ENCODE measurements at places on chromosomes 2 and 18.

- no peaks in the 10 kb centered on the region for H3K4me1 ChIP-seq
- H3K36me3 ChIP-seq: no peaks in the 10 kb centered on the region
- H3K27me3 ChIP-seq: no peaks in the 10 kb centered on the region
- no peak overlapping the region for H3K27ac ChIP-seq
Observed at GRCh38 chr2:164599954-164600589, 21.2 kb downstream of the GRB14 start.

- H3K27ac ChIP-seq: no peak overlapping the region
- H3K27me3 ChIP-seq: peaks cover 8% of the 10 kb centered on the region
- no peak overlapping the region for H3K4me3 ChIP-seq
- no peaks in the 10 kb centered on the region for H3K4me1 ChIP-seq
Observed at GRCh38 chr2:98212092-98213000, 125.4 kb downstream of the VWA3B start.

GRCh38 chr2:86001326-86001725 lies 104.4 kb downstream of the POLR1A start:
- no peaks in the 10 kb centered on the region for H3K36me3 ChIP-seq
- no peaks in the 10 kb centered on the region for H3K27me3 ChIP-seq
- no peak overlapping the region for H3K27ac ChIP-seq

DNA sequence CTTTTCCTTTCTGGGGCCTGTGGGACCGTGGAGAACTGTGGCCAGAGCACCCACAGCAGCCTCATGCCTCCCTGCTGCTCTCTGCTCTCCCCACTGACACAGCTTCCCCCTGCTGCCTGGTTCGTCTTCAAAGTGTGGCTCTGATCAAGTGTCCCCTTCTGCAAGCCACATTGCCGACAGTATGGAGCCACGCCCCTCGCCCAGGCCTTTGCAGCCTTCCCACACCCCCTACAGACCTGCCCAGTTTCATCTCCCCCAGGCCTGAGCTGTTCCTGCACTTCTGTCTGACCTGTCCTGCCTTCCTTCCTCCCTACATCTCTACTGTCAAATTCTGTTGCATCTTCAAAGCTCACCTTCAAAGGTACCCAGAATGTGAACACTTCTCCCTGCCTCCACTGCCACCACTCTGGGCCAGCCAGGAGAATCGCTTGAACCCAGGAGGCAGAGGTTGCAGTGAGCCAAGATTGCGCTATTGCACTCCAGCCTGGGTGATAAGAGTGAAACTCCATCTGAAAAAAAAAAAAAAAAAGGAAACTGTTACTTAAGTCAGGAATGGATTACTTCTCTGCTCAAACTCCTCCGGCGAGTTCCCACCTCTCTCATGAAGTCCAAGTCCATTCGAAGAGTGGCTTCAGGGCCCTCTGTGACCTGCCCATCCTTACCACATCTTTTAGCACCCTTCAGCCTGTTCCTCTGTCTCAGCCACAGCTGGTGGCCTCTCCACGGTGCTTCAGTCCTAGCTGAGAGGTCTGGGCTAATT lies 29.0 kb upstream of the CATIP start:
- no peak for DNase-seq
- H3K27ac ChIP-seq: no peak overlapping the region
- peaks cover 24% of the 10 kb centered on the region for H3K4me1 ChIP-seq
- no peaks in the 10 kb centered on the region for H3K27me3 ChIP-seq
- H3K4me3 ChIP-seq: no peak overlapping the region

DNA sequence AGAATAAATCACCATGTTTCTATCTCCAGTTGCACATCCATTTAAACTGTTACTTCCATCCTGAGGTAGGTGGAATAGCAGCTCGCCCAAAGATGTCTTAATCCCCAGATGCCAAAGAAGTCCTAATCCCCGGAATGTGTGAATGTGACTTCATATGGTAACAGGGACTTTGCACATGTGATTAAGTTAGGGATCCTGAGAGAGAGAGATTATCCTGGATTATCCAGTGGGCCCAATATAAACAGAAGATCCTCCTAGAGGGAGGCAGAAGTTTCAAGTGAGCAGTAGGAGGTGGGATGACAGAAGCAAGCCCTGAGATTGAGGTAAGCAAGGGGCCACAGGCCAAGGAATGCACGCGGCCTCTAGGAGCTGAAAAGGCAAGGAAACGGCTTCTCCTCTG lies 19.8 kb downstream of the CREG2 start:
- no peaks in the 10 kb centered on the region for H3K36me3 ChIP-seq
- no peaks in the 10 kb centered on the region for H3K27me3 ChIP-seq
- H3K27ac ChIP-seq: no peak overlapping the region
- no peaks in the 10 kb centered on the region for H3K4me1 ChIP-seq

DNA sequence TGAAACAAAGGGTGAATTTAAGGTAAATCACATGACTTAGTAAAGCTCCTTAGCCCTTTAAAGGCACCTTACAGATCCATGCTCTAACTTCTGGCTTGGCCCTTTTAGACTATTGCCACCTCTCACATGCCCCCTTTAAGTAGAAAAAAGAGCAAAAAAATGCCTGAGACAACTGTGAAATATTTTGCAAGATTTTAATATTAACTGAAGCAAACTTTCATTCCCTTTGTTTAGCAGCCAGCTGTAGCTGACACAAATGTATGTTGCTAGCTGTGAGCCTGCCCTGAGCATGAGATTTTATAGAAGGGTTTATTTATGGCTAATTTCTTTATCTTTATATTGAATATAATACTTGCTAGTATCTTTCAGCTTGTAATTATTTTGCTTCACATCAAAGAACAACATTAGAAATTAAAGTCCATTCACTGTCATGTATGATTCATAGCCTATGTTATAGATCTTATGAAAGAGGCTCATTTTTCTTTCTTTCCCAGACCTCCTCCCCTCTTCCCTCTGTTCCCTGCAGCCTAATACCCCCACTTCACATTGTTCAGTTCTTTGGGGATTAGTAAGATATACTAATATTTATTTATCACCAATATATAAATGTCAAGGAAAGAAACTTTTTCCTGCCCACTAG lies 637.2 kb upstream of the ZEB2 start:
- no peaks in the 10 kb centered on the region for H3K27me3 ChIP-seq
- no peaks in the 10 kb centered on the region for H3K4me1 ChIP-seq
- DNase-seq: no peak

DNA sequence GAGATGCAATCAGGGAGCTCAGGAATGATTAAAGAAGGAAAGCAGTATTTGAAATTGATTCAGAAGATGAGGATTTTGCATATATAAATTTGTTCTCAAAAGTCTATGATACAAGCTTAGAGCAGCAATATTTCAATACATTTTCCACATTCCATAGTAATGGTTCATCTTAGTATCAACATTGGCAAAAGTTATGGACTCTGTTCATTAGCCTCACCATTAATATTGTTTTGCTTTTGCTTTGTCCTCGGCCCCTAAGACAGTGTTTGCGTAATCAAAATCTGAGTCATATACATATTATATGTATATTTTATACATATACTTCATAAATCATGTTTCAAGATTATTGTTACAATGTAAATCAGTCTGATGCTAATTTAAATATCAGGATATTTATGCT lies 176.6 kb downstream of the CNTNAP5 start:
- no peak overlapping the region for H3K4me3 ChIP-seq
- no peak for DNase-seq
- no peaks in the 10 kb centered on the region for H3K36me3 ChIP-seq
- no peak overlapping the region for H3K27ac ChIP-seq
- no peaks in the 10 kb centered on the region for H3K27me3 ChIP-seq

Measured in thymus (tissue), 14 donors.